ENCODE measurements at places on chromosomes 5 and 9. TPM values are rescaled to one million over a fixed set of nuclear protein-coding genes. Genes with fewer than 3 reads are reported as not detected.

OR1L4 gene
- total RNA-seq = not detected

LCN1 gene
- not detected for total RNA-seq

SH3RF2 gene
- total RNA-seq = 334 TPM

GRCh38 chr5:56286015-56286884 is 53.1 kb upstream of the ANKRD55 start:
- DNase-seq = no peak

GRCh38 chr5:125402787-125403186 is 656.3 kb upstream of the ZNF608 start:
- DNase-seq = no peak

All from suprapubic skin (tissue), 4 donors.